ENCODE measurements at places on chromosomes 11 and 22.

- no peak for DNase-seq
Observed at GRCh38 chr11:3971756-3972404, 116.4 kb downstream of the STIM1 start.

GRCh38 chr22:29701155-29701999 is 18.4 kb upstream of the CABP7 start:
- peak; percentile 55 for DNase-seq

DNA sequence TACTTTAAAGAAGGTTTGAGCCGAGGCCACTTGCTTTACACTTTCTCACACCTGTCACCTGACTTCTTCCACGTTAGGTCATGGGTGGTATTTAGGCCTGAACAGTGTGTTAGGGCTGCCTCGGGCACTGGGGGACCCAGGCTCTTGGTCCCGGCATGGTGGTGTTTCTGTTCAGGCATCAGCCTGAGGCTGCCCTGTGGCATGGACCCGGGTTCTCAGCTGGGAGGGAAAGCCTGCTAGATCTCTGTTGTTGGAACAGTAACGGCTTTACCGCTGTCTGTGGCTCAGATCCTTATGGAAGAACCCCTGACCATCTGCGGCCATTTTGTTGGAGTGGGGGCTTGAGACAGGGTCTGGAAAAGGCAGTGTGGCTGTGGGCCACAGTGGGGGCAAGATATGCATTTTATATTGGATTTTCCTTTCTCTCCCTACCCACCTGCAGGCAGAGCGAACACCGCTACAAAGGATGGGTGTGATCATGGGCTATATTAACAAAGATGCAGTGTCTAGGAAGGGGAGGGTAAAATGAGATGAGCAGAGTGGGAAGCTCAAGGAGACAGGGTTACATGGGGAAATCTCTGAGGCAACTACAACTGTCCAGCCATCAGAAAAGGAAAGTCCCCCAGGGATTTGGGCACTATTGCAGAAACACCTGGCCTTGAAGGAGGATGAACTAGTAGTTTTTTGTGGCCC is 1.6 kb upstream of the KCNJ11 start:
- DNase-seq, result no peak

GRCh38 chr11:132728026-132728425 is 804.3 kb downstream of the OPCML start:
- DNase-seq, result no peak

DNA sequence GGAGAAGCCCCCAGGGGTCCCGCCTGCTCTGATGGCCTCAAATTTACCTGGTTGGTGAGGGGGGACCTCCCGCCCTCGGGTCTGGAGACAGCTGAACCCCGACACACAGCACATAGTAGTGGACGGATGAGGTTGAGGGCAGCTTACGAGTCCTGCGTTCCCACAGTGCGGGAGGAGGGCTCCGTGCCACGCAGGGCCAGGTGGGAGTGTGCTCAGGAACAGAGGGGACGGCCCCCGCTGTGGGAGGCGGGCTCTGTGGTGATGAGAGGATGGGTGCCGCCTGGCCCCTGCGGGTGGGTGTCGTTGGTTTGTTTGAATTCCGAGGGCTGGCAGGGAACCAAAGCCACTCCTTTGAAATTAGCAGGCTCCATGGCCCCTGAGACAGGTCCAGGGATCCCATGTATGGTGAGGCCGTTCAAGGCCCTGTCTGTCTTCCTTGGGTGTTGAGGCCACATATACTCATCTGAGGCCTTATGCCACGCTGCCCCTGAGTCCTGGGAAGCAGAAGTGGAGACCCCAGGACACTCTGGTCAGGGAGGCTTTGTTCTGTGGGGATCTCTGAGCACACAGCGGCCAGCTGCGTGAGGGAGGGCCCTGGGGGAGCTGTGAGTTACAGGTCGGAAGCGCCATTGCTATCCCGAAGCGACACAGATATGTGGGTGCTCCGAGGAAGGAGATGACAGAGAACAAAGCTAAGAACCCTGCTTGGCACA is 21.9 kb downstream of the NADSYN1 start:
- no peak for DNase-seq

DNA sequence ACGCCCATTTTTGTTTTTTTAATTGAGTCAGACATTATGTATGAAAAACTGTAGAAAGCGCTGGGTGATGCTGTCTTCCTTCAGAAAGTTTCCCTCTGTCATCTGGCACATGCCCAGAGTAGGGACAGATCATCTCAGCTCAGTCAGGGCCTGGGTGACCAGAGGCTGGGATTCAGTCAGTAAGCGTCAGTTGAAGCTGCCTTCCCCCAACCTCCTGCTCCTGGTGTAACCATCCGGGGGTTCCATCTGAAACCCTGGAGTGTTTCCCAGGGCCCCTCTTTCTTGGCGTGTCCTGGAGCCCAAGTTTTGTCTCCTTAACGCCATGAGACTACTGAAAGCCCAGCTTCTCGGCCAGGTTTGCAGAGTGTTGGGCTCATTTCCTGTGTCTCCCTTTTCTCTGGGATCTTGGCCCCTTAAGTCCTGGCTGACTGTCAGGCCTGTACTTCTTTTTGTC is 10.7 kb downstream of the PPFIA1 start:
- no peak for DNase-seq

- DNase-seq, result no peak
Observed at GRCh38 chr11:128214263-128214662, 373.1 kb downstream of the ETS1 start.

DNA sequence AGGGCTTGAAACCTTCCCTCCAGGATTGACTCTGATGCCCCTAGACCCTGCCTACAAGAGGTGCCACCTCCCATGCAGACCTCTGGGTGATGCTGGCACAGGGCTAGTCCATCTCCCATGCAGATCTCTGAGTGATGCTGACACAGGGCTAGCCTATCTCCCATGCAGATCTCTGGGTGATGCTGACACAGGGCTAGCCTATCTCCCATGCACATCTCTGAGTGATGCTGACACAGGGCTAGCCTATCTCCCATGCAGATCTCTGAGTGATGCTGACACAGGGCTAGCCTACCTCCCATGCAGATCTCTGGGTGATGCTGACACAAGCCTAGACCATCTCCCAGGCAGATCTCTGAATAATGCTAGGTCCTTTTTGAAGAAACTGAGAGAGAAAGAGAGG is 321.7 kb downstream of the NTM start:
- DNase-seq, result no peak

- DNase-seq, result no peak
Observed at GRCh38 chr11:123144707-123145106, 50.3 kb downstream of the CLMP start.

- peak; percentile 34 for DNase-seq
Observed at GRCh38 chr11:31764766-31765165, 46.4 kb downstream of the PAX6 start.

- DNase-seq, result no peak
Observed at GRCh38 chr11:10922892-10923291, 65.0 kb upstream of the ZBED5 start.

DNA sequence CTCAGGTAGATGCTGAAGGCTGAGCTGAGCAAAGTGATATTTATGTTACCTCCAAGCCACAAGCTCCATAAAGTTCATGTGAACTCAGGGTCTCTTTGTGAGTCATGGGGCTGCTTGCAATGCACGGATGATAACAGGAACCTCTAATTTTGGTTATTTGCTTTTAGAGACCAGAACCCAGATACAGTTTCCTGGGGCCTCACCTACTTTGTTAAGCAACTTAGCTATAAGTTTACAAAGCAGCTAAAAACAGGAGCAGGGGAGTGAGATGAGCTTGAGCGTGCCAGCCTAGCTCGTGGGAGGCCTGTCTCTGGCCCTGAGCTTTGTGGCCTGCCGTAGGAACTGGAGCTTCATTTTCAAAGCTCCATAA is 29.2 kb downstream of the SREBF2 start:
- no peak for DNase-seq

GRCh38 chr11:14904745-14905103 is 12.7 kb upstream of the CYP2R1 start:
- no peak for DNase-seq

GRCh38 chr11:67584205-67584880 is 731 bp downstream of the GSTP1 start:
- no peak for DNase-seq

GRCh38 chr11:82049199-82049598 is 684.5 kb downstream of the FAM181B start:
- no peak for DNase-seq

DNA sequence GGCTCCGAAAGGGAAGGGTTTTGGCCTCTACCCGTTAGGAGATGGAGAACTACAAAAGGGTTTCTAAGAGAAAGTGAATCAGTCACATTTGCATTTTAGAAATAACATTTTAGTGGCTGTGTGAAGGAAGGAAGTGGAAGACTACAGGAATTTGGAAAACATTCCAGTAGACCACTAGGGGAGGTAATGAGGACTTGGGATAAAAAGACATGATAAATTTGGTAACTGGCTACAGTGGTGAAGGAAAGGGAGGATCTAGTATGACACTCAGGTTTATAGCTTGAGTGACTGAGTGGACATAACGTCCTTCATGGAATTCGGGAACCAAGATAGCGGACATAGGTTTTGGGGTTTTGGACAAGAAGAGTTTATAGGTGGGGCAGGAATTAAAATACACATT is 7.0 kb upstream of the RRM1 start:
- DNase-seq, result no peak

GRCh38 chr11:100827934-100828661 is 141.0 kb downstream of the ARHGAP42 start:
- no peak for DNase-seq

DNA sequence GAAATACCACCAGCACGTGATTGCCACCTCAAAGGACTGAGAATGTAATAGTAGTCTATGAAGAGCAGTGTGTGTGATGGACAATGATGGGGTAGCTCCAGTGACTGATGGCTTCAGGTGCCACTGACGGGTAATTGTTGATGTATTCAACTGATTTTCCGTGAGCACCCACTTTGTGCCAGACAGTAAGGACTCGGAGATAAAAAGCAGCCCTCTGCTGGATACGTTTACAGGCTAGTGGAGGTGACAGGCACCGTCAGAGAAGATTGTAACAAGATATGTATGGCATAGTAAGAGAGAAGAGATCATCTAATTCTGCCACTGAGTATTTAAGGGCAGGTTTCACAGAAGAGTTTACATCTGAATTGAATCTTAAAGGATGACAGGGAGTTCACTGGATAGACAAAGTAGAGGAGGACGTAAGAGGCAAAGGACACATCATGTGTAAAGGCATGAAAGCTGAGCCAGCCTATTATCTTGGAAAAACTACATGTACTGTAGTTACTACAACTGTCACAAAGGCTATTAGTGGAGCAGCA is 1.1 kb upstream of the ENTHD1 start:
- DNase-seq, result no peak

DNA sequence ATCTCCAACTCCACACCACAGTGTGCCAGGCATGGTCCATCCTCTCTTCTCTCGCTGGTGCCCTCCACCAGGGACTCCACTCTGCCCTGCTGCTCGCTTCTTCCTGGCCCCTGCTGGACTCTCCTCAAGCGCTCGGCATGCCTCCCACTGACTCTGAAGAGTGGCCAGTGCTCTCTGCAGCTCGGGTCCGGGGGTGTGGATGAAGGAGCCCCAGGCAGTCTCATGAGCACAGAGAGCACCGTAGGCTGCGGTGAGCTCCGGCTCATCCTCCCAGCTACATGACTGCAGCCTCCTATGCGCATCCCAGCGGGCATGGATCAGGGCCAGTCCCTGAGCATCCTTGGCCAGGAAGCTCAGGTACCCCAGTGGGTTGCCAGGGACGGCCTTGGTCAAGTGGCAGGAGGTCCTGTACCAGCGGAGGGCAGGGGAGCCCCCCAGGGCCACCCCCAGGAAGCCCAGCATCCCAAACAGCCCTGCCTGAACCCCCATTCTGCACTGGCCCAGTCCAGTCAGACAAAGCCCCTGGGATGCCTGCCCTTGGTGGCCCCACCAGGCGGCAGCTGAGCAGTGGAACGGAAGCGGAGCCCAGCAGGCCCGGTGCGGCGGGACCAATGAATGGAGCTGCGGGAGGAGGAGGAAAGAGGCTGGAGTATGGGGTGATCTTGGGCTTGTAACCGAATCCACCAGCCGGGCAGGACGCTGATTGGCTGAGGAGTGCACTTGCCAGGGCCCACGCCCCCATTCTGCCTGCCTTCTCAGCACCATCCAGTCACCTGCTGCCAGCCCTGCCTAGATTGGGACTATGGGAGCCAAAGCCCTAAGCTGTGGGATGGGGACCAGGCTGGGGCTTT is at the start of gene PLA2G3:
Gene PLA2G3, minus strand, starts transcription at position 643 of the 851 bp plus-strand sequence. Its CDS starts 154 bp downstream, at position 489.
- peak; percentile 69 for DNase-seq

GRCh38 chr11:64593156-64594105 is 2.4 kb downstream of the SLC22A12 start:
- DNase-seq, result no peak

GRCh38 chr22:38782402-38783094 is 11.4 kb downstream of the DNAL4 start:
- DNase-seq, result no peak

DNA sequence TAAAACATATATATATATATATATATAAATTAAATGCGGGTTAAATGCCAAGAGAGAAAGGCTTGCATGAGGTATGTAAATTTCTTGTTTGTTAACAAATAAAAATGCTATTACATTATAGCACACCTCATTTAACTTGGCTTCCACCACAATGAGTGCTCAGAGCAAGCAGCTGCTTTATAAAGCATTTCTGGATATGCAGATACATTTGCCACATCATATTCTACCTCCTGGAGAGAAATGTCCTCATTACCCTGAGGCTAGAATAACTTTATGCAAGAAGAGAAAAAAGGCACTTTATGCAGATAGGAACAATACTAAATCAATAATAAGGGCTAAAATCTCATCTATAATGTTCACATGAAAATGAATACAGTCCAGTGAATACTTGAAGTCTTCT is 181.7 kb upstream of the CCDC90B start:
- DNase-seq, result no peak

DNA sequence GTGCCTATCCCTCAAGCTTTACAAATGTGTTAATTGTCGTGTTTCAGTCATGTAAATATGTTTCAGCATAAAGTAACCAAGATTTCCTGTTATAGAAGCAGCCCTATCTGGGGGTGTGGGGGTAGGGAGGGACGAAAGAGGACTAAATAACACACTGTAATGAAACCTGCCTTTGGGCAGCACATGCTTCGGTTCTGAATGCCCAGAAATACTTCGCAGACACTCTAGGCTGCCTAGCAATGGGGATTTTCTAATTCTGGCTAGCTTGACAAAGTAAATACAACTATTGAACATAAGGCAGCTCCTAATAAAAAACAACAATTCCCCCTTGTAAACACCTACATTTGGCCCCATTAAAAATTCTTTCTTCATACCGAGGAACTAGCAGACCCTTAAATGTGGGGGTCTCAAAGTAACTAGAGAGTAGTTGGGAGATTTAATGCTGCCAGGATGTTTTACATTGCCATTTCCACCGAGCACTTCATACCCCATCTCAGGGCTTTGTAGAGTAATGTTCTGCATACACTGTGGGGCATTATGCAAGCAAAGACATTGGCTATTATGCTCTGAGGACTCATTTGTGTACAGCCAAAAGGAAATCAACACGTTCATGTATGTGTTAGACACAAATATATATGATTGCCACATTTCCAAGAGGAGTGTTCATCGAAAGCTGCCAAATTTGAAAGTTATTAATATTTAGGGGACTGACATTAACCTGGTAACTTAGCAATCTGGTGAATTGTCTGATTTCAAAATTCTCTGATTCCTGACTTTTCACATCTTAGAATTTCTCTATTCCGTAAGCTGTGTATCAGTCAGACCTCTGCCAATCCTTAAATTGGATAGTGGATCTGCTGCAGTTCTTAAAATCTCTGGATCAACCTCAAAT is 42.1 kb downstream of the PAX6 start:
- DNase-seq, result no peak

- peak; percentile 47 for DNase-seq
Observed at GRCh38 chr11:46889689-46890475, 28.5 kb downstream of the LRP4 start.

Measured in NCI-H2171 (cell line).